ENCODE measurements at places on chromosomes 16 and 17.

DNA sequence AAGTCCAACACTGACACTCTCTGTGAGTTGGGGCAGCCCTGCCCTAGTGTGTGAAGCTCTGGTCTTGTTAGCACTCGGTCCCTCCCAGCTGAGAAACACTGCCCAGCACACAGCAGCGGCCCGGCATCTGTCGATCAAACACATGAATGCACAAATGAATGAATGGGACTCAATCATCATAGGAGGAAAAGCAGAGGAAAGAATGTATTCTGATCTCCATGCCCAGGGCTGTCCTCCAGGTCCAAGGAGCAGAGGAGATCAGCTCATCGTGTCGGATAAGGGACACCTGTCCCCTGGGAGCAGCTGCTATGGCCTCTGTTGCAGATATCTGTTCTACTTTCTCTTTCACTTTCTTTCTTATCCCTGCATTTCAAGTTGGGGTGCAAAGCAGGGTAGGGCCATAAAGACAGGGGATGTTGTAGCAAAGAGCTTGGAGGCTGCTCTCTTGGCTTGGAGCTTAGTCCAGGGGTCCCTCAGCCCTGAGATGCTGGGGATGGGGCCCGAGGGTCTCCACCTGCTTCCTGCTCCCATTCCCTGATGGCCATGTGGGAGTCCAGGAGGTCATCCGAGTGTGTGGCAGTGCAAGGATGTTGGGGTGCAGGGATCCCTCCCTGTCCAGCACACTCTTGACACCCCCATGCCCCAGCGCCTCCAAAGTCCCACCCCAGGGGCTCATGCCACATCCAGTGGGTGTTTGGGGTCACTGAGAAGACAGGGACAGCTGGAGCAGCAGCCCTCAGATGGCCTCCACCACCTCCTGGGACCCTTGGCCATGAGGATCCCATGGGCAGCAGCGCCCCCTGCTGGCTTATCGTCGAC lies 88.2 kb downstream of the IRF8 start:
- DNase-seq = no peak

GRCh38 chr17:81902653-81903414 lies 796 bp downstream of the NPB start:
- DNase-seq = no peak

- no peak for DNase-seq
These were observed 2.7 kb downstream of the TRAF7 start for GRCh38 chr16:2158262-2158638.

- DNase-seq = no peak
These were observed 58.0 kb upstream of the HNF1B start for GRCh38 chr17:37802712-37803416.

- DNase-seq = peak; percentile 58
These were observed 9.3 kb downstream of the HDAC5 start for GRCh38 chr17:44113868-44114840.

DNA sequence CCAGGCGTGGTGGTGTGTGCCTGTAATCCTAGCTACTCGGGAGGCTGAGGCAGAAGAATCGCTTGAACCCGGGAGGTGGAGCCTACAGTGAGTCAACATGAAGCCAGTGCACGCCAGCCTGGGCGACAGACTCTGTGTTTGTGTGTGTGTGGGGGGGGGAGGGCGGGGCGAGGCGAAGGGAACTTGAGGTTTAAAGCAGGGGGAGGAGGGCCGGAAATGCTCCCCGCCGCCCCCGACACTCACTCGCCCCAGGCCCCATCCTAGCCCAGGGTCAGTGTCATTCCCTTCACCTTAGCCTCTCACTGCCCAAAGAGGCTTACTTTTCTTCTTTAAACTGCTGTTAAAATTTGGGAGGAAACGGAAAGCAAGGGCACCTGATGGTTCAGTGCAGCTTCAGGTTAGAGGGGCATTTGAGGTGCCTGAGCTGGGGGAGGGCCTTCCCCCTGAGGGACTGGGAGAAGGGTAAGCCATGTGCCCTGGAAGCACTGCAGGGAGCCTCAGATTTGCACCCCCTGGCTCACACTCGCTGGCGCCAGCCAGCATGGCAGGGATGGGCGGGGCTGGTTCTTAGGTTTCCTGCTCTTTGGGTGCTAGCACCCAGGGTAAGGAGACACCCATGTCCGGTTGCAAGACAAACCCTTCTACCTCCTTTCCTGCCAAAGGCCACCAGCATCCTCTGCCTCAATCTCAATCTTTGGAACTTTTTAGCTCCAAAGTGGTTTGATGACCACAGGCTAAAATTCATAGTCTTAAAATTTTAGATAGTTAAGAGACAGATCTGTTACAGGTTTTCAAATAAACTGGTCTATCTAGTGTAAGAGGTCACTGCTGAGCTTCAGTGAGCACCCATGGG lies 2.2 kb upstream of the LIMD2 start:
- DNase-seq = no peak

DNA sequence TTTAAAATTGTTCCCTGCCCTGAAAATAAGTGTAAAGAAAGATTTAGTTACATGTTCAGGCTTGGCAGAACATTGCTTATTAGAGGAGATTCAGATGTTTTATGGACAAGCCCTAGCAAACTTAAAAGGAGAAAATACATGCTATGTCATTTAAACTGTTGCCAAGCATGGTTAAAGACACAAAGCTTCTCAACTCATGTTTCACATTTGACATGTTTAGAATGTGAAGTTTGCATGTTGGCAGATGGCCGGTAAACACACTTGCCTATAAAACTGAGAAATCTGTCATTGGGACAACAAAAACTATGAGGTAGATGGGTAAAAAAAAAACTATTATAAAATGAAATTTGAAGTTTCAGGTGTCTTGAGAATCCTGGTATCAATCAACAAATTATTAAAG lies 5.8 kb downstream of the KRTAP29-1 start:
- no peak for DNase-seq

DNA sequence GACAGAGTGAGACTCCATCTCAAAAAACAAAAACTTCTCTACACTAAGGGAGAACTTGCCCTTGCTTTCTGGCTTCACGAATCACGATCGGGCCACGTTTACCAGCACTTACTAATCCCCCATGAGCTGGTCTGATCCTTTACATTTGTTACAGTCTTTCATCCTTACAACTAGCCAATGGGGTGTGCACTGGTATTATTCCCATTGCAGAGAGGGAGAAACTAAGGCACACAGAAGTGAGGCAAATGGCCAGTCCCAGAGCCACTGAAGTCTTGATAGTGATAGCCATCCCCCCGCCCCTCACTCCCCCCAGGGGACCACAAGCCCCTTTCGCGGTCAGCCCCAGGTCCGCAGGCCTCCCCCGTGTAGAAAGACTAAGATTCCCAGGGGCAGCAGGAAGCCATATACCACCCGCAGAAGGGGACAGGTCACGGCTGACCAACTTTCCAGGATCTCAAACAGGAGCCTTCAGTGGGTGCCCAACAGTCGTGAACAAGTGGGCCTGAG lies 868 bp downstream of the NATD1 start:
- no peak for DNase-seq

GRCh38 chr17:44360826-44361225 lies 2.8 kb downstream of the FAM171A2 start:
- no peak for DNase-seq
